Activated CD4-positive, alpha-beta T cell treated with anti-CD3 and anti-CD28 coated beads, Interleukin-2, amount 10 ng/mL, durations not matched to agents 7 days and 5 days (primary cell): ENCODE measurements at places on chromosomes 16 and 17. TPM values are rescaled to one million over a fixed set of nuclear protein-coding genes. Genes with fewer than 3 reads are reported as not detected.

Gene TBC1D26
- total RNA-seq = not detected

Gene EFCAB13
- 3.5 TPM for total RNA-seq

DNA sequence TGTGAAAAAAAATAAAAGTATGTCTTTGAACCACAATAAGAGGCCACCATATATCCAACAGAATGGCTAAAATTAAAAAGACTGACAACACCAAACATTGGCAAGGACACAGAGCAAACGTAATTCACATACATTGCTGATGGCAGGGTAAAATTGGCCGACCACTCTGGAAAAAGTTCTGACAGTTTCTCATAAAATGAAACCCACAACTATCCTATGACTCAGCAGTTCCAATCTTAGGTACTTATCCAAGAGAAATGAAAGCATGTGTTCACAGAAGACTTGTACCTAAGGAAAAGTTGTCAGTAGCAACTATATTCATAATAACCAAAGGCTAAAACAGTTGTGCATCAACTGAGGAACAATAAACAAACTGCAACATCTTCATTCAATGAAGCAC lies 357.3 kb upstream of the XYLT1 start:
- no peaks in the 10 kb centered on the region for H3K4me1 ChIP-seq
- H3K27me3 ChIP-seq = peaks cover 2% of the 10 kb centered on the region
- H3K36me3 ChIP-seq = no peaks in the 10 kb centered on the region
- no peak for DNase-seq
- H3K27ac ChIP-seq = no peak overlapping the region

DNA sequence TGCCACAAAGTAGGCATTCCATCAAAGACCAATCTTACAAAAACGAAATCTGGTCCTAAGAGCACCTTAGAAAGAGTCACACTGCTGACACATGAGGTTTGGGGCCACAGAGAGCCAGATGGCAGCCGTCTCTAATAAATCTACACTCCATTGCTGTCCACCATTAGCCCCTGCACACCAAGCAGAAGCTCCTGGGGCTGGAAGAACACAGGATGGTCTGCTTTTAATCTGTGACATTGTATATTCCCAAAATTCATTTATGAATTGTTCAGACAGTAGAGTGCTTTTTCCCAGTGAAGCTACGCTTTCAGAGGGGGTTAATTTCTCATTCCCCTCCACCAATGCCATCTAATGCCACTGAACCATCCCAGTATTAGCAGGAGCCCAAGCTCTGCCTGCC lies 1.6 kb downstream of the CYB561 start:
- peaks cover 12% of the 10 kb centered on the region for H3K27me3 ChIP-seq
- no peak for DNase-seq
- H3K4me1 ChIP-seq = peaks cover 38% of the 10 kb centered on the region
- no peak overlapping the region for H3K4me3 ChIP-seq
- peaks cover 9% of the 10 kb centered on the region for H3K36me3 ChIP-seq

DNA sequence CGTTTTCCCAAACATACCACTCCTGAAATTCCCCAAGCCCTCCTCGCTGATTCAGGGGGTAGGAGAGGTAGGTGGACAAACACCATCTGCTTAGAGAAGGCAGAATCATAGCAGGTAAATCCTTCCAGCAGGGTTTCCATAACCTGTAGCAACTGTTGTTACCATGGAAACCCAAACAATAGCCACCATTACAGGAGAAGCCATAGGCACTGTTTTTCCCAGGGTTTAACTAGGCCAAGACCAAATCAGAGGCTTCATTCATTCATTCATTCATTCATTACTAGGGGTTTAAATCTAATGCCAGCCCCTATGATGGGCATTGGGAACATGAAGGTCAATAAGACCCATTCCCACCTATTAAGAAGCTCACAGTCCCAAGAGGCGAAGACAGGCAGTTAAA lies 25.5 kb upstream of the CIITA start:
- H3K4me1 ChIP-seq = peaks cover 11% of the 10 kb centered on the region
- DNase-seq = no peak

GRCh38 chr17:1941272-1942065 lies 83.7 kb downstream of the RTN4RL1 start:
- H3K36me3 ChIP-seq = no peaks in the 10 kb centered on the region
- no peaks in the 10 kb centered on the region for H3K27me3 ChIP-seq
- DNase-seq = no peak
- no peak overlapping the region for H3K27ac ChIP-seq

GRCh38 chr17:50689956-50690886 lies 17.5 kb downstream of the ANKRD40 start:
- no peak overlapping the region for H3K27ac ChIP-seq
- DNase-seq = no peak
- H3K4me1 ChIP-seq = no peaks in the 10 kb centered on the region
- peaks cover 9% of the 10 kb centered on the region for H3K36me3 ChIP-seq

DNA sequence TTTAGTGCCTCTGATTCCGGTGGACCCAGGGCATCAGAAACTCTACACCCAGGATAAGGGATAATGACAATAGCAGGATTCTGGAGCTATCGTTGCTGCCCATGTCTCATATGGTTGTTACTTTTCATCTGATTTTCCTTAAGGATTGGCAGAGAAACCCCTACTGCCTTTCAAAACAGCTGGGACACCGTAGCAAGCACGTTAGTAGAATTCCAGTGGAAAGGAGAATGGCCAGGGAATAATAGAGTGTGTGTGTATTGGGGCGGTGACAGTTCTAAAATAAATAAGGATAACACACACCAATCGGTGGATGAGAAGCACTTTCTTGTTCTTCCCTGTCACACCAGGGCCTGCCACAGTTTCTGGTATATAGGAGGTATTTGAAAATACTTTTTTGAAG lies 251.8 kb downstream of the HAPSTR1 start:
- no peak overlapping the region for H3K27ac ChIP-seq
- H3K36me3 ChIP-seq = no peaks in the 10 kb centered on the region
- no peaks in the 10 kb centered on the region for H3K27me3 ChIP-seq
- no peak for DNase-seq
- H3K4me1 ChIP-seq = no peaks in the 10 kb centered on the region
- no peak overlapping the region for H3K4me3 ChIP-seq

- no peak overlapping the region for H3K4me3 ChIP-seq
- H3K27me3 ChIP-seq = peaks cover 3% of the 10 kb centered on the region
- no peak for DNase-seq
- H3K36me3 ChIP-seq = no peaks in the 10 kb centered on the region
Observed at GRCh38 chr16:24332178-24332577, 76.0 kb downstream of the CACNG3 start.

- peaks cover 11% of the 10 kb centered on the region for H3K4me1 ChIP-seq
- H3K27ac ChIP-seq = no peak overlapping the region
- H3K27me3 ChIP-seq = peaks cover 2% of the 10 kb centered on the region
- no peak overlapping the region for H3K4me3 ChIP-seq
- no peaks in the 10 kb centered on the region for H3K36me3 ChIP-seq
- DNase-seq = no peak
Observed at GRCh38 chr16:77322757-77323156, 112.1 kb downstream of the ADAMTS18 start.

Gene VASN
- not detected for total RNA-seq

DNA sequence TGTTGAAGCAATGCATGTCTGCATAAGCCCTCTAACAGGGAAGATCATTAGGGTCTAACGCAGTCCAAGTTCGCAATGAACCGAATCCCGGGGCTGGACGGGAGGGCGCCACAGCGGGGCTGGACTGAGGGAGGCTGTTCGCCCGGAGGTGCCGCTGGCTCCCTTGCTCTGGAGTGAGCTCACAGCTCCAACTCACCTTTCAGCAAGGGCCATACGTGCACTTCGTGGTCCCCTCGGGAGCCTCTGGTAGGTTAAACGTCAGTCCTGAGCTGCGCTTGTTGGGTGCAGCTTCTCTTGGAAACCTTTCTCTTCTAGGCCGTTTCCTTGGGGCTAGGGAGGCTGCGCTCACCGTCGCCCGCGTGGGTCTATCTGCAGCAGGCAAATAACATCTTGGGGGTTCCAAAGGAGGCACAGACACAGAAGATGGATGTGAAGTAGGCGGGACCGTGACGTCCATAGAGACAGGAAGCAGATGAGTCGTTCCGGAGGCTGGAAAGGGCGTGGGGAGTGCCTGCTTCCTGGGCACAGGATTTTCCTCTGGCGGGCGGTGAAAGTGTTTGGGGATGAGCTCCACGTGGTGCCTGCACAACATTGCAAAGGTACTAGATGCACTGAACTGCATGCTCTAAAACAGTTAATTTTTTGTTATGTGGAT lies 21.9 kb downstream of the ATP2C2 start:
- no peaks in the 10 kb centered on the region for H3K36me3 ChIP-seq
- no peak overlapping the region for H3K4me3 ChIP-seq
- no peaks in the 10 kb centered on the region for H3K27me3 ChIP-seq
- no peak overlapping the region for H3K27ac ChIP-seq
- no peaks in the 10 kb centered on the region for H3K4me1 ChIP-seq

DNA sequence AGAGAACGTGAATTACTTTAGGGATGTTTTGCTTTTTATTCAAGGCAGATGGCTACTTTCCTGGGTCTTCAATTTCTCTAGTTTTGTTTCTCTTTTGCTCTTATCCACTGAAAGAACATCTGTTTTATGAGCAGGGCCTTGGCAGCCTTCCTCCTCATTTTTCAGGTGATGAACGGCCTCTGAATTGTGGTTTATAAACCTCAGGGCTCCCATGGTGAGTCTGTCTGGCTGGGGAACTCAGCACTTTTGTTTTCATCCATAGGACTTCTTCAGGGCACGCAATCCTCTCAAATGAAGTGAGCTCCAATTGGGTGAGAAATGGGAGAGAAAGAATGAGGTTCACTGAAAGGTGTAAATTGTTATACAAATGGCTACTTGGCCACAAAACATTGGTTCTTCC lies 186.4 kb upstream of the ERCC4 start:
- no peaks in the 10 kb centered on the region for H3K27me3 ChIP-seq
- H3K4me1 ChIP-seq = no peaks in the 10 kb centered on the region
- H3K27ac ChIP-seq = no peak overlapping the region
- H3K36me3 ChIP-seq = no peaks in the 10 kb centered on the region

- no peaks in the 10 kb centered on the region for H3K4me1 ChIP-seq
- no peak overlapping the region for H3K27ac ChIP-seq
- H3K4me3 ChIP-seq = no peak overlapping the region
- no peaks in the 10 kb centered on the region for H3K27me3 ChIP-seq
- DNase-seq = no peak
Observed at GRCh38 chr16:5321930-5322329, 224.3 kb upstream of the EEF2KMT start.

Gene KRTAP2-2
- total RNA-seq = not detected
